ENCODE measurements at places on chromosomes 1 and 21.

- no peak for DNase-seq
These were observed 90.7 kb downstream of the MT1HL1 start for GRCh38 chr1:236913371-236914037.

GRCh38 chr1:211372463-211372862 is 45.8 kb downstream of the TRAF5 start:
- no peak for DNase-seq

GRCh38 chr1:209577346-209577745 is 6.2 kb upstream of the CAMK1G start:
- no peak for DNase-seq

GRCh38 chr1:235017191-235017590 is 111.4 kb downstream of the TOMM20 start:
- no peak for DNase-seq

DNA sequence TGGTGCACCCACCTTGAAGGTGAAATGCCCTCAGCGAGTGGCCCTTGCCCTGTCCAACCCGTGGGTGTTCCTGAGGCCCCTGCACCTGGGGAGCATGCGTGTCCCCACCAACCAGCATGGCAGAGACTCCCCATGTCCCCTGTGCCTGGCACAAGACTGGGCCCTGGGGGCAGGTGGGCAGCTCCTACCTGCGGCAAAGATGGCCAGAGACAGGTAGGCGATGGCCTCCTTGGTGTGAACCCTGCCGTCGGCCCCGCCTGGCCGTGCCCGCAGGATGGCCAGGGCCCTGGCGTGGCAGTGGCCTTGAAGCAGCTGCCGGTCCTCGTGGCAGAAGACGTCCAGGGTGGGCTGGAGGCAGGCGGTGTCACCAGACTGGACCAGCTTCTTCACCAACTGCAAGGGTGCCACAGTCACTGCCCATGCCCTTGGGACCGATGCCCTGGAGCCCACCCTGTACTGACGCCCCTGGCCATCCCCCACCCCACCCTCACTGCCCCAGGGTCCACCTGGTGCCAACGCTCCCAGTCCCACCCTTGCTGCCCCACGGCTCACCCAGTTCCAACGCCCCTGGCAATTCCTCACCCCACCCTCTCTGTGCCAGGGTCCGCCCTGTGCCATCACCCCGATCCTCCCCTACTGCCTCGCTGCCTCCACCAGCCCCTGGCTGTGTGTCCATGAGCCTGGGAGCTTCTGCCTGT is 15.7 kb downstream of the TTC34 start:
- peak; percentile 83 for DNase-seq

DNA sequence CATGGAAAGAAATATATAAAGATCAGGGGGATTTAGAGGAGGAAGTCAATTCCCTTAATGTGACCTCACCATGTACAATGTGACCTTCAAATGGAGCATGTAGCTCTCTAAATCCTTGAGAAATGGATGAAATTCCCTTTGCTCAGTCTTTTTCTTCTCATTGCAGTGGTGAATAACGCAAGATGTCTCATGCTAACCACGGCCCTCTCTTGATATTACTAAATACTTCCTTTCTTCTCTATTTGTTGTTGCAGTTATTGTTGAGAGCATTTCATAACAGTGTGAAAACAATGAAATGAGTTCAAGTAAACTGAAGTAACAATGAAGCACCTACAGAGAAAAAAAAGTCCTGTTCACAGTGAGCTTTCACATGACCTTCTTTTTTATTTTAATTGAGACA is 55.6 kb downstream of the ZNF281 start:
- no peak for DNase-seq

DNA sequence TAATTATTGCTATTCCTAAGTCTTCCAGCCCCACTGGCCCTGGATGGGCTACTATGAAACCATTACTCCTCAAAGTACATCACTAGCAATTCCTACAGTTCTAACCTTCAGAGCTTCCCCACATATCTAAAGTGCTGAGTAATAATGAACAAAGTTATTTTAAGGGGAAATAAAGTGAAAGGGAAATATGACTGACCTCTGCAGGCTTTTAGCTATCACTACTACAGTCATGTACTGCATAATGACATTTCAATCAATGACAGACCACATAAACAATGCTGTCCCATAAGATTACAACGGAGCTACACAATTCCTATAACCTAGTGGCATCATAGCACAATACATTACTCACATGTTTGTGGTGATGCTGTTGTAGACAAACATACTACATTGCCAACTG is 32.5 kb upstream of the ASPM start:
- DNase-seq: no peak

DNA sequence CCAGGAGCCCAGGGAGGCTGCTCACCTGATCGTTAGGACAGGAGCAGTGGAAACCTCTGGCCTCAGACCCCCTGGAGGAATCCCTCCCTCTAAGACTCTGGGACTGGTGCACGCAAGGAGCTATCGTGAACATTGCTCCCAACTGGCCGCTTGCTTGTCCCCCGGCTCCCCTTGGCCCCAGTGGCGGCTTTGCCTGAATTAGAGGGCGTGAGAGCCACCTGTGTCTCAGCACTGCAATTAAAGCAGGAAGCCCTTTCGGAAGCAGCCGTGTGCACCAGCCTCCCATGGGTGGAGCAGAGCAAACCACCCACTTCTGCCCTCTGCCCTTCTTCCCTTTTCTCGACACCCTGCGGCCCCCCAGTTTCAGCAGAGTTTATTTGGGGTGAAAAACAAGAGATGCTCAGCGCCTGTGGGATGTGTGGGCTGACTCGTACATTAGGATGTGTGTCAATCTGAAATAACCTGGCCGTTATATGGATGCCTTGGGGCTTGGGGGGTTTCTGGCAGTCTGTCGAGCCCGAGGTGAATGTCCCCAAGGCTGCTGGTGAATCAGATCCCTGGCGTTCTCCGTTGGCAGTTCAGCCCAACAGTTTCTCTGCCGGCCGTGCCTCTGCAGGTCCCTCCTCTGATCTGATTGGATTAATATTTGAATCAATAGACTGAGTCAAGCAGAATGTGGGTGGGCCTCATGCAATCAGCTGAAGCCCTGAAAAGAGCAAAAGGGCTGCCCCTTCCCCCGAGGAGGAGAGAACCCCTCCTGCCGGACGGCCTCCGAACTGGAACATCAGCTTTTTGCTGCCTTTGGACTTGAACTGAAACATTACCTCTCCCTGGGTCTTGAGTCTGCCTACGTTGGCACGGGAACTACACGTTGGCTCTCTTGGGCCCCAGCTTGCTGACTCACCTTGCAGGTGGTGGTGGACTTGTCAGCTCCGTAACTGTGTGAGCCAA is 7.3 kb upstream of the UMODL1 start:
- no peak for DNase-seq

DNA sequence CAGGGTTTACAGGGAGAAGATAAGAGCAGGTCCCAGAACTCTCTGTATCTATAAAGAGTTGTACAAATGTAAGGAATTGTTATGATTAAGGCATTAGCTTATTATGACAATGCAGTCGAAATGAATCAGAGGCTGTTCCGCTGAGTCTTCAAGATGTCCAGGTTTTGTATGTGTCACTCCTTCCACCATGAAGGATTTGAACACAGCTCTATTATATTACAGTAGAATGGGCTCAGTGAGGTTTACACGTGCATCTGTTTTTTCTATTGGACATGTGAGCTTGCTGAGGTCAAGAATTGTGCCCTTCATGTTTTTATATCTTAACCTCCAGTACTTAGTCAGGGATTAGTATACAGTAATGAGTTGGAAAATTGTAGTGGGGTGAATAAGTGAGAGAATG is 86.3 kb downstream of the MPZL1 start:
- no peak for DNase-seq

Data from osteocyte (in vitro differentiated cells).